M059J (cell line): ENCODE measurements at places on chromosomes 4 and X.

DNA sequence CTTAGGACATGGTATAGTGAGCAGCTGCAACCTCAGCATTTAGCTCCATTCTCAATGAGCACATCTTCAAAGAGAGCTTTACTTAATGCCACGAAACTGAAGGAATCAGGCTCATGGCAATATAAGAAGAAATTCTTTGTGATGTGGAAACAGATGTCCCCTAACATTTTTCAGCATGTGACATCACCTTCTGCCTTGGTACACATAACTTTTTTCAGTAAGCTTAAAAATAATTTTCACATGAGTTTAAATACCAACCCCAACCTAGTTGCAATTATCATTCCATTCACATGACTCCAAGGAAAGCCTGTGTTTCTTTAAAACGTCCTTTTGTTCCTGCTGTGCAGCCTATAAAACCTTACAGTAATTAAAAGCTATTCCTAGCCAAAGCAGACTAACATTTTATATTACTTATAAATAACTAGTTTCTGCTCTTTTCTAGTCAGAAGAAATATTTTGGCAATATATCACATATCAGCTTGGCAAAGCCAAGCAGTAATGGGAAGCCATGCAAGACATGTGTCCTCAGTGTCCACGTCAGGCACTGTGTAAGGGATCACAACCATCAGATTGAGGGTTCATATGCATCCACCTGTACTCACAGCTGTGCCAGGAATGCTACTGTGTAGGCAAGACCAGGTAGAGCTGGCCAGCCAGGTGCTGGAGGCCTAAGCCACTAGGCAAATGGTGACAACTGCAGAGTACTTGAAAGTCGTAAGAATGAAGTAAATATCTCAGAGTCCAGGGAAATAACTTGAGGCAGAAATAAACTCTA is 466.6 kb downstream of the INPP4B start:
- DNase-seq, result peak; percentile 92

- DNase-seq, result peak; percentile 71
These were observed 14.6 kb downstream of the USP11 start for GRCh38 chrX:47247206-47247998.

GRCh38 chr4:8710416-8710815 is 117.9 kb downstream of the CPZ start:
- DNase-seq, result no peak

GRCh38 chrX:27583976-27584375 is 6.2 kb upstream of the DCAF8L2 start:
- peak; percentile 0 for DNase-seq

- no peak for DNase-seq
These were observed 50.2 kb upstream of the MAMLD1 start for GRCh38 chrX:150312931-150313330.

DNA sequence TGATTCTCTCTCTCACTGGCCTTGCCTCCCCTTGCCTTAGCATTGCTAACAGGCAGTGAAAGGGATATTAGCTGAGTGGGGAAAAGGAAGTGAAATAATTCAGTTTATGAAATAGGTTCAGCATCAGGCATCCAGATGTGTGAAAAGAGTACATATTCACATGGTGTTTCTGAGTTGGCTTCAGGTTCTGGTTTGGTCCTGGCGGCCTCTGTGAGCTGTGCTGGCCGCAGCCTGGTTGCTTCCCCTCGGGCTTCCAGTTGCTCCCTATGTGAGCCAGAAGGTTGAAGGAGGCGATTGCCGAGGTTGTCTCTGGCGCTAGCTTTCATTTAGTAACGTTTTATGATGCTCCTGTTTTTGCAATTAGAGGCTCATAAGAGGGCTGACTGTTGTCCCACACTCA is 99.1 kb upstream of the TLR2 start:
- DNase-seq, result no peak

- peak; percentile 74 for DNase-seq
These were observed at the start of gene P2RY8 for GRCh38 chrX:1537031-1537715. P2RY8 (minus strand) TSS chrX:1537185; CDS start chrX:1466558, 70,627 bp downstream.

DNA sequence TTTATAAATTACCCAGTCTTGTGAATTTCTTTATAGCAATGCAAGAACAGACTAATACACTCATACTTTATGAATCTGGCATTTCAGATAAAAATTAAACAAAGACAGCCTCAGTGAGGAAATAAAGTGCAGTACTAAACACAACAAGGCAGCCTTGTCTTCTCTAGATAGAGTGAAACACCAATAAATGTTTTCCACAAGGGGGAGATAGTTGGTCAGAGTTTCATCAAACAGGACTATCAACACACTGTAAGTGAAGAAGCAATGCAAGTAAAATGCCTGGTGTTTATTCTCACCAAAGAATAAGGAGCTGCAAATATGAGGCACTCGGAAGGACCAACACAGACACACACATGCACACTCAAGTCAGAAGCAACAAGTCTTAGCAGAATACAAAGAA is 62.8 kb downstream of the FAM9B start:
- peak; percentile 61 for DNase-seq

GRCh38 chr4:139951021-139951420 is 203.0 kb downstream of the MAML3 start:
- DNase-seq, result peak; percentile 92

GRCh38 chr4:13872155-13872554 is 244.6 kb upstream of the BOD1L1 start:
- no peak for DNase-seq

GRCh38 chr4:156517546-156517945 is 454.1 kb downstream of the PDGFC start:
- no peak for DNase-seq

- no peak for DNase-seq
These were observed 38.2 kb downstream of the TSPAN5 start for GRCh38 chr4:98620087-98620784.

DNA sequence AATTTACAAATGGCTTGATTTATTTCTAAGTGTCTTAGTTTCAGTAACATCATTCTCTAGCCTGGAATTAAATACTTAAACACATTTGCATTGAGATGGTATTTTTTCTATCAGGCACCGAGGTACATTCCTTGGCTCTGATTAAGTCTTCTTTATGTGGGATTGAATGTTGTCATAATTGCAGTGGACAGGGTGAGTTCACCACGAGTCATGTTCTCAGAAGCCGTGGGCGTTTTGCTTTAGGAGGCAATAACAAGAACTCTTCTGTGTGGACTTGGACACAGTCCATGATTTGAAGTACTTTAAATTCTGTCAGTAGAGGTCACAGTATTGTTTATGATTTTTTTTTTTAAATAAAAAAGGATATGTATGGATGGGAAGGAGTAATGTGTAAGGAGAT is 57.1 kb upstream of the EFHC2 start:
- DNase-seq, result peak; percentile 92

DNA sequence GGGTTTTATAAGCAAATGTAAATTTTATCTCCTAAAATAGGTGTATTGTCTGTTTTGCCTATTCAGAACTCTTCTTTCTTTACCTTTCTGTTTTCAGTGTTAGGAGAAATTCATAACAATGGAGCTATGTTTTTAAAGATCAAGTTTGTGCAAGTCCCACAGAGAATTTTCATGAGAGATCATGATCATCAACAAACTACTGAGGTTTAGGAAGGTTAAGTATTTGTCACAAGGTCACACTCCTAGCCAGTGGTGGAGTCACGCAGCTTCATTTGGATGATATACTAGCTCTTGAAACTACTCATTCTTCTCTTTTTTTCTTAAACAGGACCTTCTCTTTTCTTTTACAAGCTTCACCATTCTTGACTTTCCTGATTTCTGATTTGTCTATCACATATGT is 892.6 kb upstream of the FRG1 start:
- DNase-seq, result peak; percentile 60

DNA sequence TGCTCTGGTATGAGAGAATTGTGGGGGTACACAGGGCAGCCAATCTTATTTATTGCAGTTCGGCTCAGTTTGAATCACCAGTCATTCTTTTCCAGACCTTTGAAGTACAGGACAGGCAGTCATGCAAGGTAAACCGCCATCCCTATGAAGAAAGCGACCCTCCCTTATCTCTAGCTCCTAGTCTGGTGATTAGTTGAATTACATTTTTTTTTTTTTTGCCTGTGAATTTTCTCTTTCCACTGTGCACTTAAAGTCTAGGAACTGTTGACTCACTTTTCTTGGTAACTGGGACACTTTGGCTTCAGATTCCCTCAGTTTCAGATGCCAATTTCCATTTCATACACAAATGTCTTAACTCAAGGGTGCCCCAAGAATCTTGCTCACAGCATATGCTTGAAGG is 82.4 kb upstream of the FAM9C start:
- DNase-seq, result peak; percentile 74

- no peak for DNase-seq
These were observed 326.9 kb downstream of the EPHA5 start for GRCh38 chr4:65343342-65343741.

GRCh38 chr4:17038510-17039176 is 140.2 kb upstream of the LDB2 start:
- DNase-seq, result peak; percentile 55

GRCh38 chr4:103329642-103330041 is 131.5 kb upstream of the CENPE start:
- DNase-seq, result no peak

DNA sequence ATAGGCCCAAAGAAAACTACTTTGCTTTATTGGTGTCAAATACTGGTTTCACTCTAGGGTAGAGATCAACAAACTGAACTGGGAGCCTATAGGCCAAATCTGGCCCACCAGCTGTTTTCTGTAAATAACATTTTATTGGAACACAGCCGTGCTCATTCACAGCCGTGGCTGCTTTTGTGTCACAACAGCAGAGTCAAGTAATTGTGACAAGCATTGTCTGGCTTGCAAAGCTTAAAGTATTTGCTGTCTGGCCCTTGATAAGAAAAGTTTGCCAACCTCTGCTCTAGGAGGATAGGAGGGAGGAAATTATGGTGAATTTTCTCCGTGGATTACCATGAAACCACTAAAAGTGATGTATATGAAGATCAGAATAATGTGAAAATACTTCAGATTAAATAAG is 53.4 kb downstream of the GPAT3 start:
- DNase-seq, result no peak

- no peak for DNase-seq
These were observed 22.8 kb upstream of the SH3RF1 start for GRCh38 chr4:169293343-169294176.

DNA sequence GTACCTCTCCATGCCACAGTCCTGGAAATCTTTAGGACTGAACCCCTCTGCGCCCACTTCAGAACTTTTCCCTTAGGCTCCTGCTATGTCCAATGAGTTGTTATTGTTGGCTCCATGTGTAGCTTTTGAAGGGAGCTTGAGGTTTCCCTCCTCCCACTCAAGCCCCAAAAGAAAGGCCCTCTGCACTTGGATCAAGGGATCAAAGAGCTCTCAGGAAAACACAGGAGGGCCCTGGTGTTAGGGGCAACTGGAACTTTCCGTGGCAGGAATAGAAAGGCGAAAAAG is 135.0 kb downstream of the RASL11B start:
- no peak for DNase-seq
